ENCODE measurements at places on chromosomes 11 and 22.

GRCh38 chr11:2376751-2377451 lies at the start of gene CD81:
CD81 (plus strand) TSS chr11:2377310; CDS start chr11:2377550, 240 bp downstream.
- peak; percentile 83 for DNase-seq

- no peak for DNase-seq
These were observed 220.1 kb downstream of the BLID start for GRCh38 chr11:121895919-121896318.

- DNase-seq = no peak
These were observed 8.6 kb upstream of the APOBEC3B start for GRCh38 chr22:38973289-38974169.

DNA sequence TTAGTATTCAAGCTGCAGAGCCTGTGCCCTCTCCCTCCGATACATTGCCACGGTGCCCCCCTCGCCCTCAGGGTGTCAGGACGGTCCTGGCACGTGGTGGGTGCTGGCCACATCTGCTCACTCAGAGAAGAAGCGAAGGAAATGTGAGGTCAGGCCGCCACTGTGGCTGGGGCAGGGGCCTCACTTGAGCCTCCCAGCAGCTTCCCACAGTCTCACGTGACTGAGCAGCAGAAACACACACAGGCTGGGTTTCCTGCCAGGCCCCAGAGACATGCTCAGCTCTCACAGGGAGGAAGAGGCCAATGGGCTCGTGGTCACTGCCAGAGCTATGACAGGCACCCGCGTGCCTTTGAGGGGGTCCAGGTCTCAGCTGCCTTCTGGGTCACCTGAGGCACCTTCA lies 37.9 kb upstream of the PRR5 start:
- DNase-seq = no peak

GRCh38 chr22:21761086-21761485 lies 25.5 kb upstream of the YPEL1 start:
- DNase-seq = no peak

GRCh38 chr11:64196626-64197025 lies 9.9 kb upstream of the FERMT3 start:
- no peak for DNase-seq

GRCh38 chr22:36385491-36386350 lies 2.0 kb downstream of the MYH9 start:
- DNase-seq = no peak

DNA sequence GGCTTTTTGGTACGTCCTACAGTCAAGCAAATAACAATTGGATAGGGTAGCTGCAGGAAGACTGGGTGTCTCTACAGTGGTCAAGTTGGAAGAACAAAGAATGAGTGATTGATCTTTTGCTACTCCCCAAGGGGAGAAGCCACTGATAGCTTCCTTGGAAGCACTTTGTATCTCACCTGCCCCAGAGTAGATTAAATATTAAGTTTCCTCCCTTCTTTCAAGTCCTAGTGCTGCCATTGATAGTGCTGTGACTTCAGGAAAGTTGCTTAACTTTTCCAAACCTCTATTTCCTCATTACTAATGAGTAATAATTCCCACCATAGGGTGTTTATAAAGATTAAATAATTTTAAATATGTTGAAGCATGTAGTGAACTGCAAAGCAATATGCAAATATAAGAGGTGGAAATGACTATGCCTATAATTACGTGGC lies 35.6 kb upstream of the EHF start:
- no peak for DNase-seq

GRCh38 chr11:27653990-27654758 lies 46.1 kb downstream of the BDNF start:
- DNase-seq = no peak

DNA sequence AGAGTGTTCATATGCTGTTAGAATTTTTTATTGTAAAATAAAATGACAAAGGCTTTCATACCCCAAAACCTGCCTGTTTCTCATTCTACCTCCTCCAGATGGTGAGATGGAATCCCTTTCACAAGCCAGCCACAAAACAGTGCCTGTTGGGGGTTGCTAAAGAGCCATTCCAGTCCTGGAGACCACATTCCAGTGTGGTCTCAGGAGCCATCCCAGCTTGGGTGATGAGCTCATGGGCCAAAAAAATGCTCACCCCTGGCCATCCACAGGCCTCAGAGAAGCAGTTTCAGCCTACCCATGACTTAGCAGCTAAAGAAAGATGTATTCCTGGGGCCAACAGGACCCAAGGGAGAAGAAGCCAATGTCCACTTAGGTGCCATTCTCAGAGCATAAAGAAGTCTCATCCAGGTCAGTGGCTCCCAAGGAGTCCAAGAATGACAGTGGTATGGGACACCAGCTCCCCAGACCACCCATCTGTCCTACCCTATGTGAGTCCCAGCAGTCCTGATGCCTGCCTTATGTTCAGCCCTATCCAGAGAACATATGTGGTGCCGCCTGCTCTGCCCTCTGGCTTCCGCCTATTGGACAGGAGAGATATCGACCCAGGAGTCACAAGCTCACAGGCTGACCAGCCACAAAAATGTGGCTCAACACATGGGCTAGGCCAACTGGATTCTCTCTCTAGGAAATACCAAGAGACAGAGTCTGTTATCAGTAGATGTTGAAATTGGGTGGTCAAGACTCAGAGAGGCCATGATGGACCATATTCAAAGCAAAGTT lies 26.4 kb downstream of the C11orf91 start:
- DNase-seq = no peak

DNA sequence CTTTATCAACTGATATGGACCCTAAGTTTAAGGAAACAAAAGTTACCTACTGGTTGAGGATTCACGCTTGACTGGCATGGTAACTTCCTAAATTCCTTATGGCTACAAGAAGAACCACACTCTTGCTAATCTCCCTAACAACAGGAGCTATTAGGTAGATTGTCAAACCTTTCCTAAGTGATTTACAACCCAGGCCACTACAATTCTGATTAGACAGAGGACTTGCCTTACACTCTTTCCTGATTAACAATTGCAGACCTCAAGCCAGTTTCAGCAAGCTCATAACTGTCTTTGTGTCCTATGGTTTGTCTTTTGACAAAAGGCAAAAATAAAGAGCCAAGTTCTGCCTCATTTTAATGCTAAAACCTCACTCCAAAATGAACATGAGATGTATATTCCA lies 16.3 kb downstream of the OR52K2 start:
- DNase-seq = no peak

GRCh38 chr22:37279331-37280181 lies 2.8 kb upstream of the CYTH4 start:
- DNase-seq = no peak

DNA sequence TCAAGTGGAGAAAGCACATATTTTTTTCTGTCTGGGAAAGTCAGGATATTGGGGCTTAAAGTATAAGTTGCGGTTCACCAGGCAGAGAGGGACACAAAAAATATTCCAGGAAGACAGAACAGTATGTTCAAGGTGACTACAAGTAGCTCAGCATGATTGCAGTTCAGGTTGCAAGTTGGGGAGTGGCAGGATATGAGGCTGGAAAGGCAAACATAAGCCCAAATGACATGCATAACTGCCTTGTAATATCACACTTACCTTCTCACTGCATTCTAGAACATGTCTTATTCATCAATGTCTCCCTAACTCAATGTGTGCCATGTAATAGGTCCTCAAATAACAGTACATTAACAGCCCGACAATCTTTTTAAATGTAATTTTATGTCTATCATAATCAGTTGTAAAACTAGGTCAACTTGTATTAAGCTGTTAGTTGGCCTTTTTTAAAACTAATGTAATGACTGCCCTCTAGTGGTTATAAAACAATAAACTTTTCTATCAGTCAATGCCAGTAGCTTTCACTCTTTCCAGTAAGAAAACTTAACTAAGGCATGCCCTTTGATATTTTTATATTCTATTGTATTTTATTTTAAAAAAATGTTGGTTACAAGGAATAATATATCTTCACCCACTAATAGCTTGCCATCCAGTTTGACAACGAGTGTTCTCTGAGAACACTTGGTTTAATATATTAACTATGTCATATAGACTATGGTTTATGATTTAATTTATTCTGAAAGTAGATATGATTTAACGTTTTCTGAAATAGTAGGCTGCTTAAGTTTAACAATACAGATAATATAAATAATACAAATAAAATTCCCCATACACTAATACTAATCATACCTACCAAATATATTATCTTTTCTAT lies 39.4 kb upstream of the CFAP300 start:
- DNase-seq = no peak

- no peak for DNase-seq
These were observed 3.6 kb downstream of the C11orf87 start for GRCh38 chr11:109425554-109425953.

- DNase-seq = no peak
These were observed 12.5 kb downstream of the NPTXR start for GRCh38 chr22:38831166-38831945.

DNA sequence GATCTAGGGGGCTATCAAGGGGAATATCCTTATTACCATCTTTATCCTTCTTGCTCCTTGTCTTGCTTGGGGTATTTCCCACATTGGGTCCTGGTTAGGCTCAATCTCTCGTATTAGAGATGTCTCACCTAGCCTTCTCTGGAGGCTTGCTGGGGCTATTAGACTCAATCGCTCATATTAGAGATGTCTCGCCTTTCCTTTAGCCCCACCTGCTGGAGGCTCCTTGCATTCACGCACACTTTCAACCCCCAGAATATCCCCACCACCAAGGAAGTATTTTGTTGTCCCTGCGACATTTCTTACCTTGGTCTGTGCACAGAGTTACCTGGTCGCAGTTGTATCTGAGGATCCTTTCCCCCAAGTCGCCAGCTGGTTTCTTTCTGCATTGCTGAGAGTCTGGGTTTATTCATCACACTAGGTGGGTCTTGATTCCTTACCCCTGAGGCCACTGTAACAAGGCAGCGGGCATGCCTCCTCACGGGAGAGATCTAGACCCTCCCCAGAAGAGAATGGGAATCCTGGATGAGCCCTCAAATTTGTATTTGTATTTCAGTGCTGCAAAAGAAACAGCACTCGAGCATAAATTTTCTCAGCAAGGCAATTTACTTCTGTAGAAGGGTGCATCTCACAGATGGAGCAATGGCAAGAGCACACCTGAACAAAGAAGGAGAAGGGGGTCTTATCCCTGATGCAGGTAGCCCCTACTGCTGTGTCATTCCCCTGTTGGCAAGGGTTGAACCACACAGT lies 15.9 kb upstream of the HYLS1 start:
- no peak for DNase-seq

GRCh38 chr11:113193946-113194345 lies 120.4 kb upstream of the TTC12 start:
- DNase-seq = peak; percentile 72

DNA sequence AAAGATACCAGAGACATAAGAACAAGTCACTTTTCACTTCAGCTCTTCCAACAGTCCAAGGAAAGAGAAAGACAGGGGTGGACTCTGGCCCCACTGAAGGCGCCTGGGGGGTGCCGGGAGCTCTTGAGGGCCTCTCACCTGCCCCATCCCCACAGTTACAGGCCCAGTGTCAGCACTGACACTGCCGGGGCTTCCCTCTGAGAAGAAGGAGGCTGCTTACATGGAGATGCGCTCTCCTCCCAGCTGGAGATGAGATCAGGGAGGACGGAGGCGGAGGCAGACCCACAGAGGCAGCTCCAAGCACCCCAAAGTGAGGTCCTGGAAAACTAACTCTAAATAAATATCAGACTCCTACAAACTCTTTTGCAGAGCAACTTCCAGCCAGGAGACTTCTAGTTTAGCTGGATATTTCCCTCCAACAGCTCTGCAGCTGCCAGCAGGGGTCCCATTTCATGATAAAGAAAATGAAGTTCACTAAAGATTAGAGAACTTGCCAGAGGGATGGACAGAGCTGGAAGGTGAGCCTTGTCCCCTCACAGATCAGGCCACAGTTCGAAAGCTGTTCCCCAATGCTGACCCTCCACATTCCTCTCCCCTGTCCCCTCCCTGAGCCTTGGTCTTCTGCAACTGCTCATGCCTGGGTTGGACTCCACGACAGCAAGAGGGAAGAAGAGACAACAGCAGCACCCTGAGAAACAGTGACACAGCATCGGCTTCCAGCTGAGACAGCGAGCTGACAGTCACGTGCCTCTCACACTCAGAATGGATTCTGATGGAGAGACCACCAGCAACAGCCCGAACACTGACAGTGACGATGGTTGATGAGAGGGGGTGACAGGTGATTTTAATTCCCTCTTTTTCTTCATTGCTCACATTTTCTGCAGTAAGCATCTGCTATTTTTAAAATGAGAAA lies 5.8 kb downstream of the CARS1 start:
- DNase-seq = no peak

GRCh38 chr11:46711303-46711702 lies 7.7 kb upstream of the F2 start:
- no peak for DNase-seq

DNA sequence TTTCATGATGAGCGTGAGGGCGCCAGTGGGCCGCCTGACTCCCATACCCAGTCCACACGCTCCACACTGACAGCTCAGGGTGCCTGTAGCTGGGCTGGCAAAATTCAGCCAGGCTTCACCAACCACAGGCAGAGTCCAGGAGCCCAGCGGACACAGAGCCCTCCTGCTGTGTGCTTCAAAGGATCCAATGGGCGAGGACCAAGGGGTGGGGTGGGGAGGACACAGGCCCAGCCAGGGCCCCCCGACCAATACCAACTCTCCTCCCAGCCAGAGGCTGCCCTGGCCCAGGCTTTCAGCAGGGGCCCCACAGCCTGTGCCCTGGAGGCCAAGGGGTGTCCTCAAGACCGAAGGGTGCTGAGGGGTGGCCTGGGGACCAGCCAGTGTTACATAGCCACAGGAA lies 336.1 kb downstream of the CTTN start:
- DNase-seq = no peak

DNA sequence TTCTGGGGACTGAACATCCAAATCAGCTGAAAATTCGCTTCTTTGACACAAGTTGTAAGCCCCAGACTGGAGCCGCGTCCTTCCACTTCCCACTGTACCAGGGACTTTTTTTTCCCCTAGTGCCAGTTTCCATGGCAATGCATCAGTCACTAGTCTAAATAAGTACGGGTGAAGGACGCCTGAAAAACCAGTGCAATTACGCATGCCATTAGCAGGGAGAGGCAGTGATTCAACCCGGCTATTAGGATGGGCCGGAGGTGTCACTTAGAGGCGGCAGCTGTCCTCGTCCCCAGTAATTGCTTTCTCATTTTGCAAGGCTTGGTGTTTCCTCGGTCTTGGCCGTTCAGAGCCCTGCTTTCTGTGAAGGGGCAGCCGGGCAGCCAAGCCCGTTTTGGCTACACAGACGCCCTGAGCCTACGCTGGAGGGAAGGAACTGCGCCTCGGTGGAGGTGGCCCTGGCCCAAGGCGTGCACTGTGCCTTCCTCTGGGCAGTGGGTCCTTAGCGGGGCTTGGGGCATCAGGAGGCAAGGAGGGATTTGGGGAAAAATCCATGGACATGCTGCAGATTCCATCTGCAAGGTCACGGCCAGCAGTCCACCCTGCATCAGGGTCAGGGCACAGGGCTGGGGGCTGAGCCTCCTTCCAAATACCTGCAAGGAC lies 319.7 kb downstream of the CTTN start:
- no peak for DNase-seq

GRCh38 chr11:126113515-126113957 lies 50.9 kb upstream of the CDON start:
- no peak for DNase-seq

GRCh38 chr22:46965555-46966494 lies 203.4 kb downstream of the TBC1D22A start:
- DNase-seq = peak; percentile 53

All from left forelimb (tissue), 1 donor.